ENCODE measurements at places on chromosomes 1 and 21.

DNA sequence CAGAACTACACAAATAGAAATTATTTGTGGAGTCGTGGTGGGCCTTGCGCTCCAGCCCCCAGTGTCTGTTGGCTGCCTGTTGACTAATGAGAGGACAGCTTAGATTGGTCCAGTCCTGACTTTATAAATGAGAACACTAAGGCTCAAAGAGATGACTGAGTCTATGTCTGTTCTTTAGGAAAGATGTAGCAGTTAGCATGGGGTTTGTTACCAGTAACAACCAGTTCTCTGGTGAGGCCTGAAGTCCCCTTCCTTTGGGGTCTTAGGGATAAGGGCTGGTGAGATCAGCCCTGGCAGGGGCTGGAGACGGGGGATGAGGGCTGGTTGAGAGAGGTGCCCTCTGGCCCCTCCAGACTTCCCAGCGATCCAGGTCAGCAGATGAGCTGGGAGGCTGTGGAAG is 9.1 kb downstream of the TOR3A start:
- no peak for DNase-seq

GRCh38 chr1:3789421-3790300 is 6.6 kb downstream of the LRRC47 start:
- no peak for DNase-seq

DNA sequence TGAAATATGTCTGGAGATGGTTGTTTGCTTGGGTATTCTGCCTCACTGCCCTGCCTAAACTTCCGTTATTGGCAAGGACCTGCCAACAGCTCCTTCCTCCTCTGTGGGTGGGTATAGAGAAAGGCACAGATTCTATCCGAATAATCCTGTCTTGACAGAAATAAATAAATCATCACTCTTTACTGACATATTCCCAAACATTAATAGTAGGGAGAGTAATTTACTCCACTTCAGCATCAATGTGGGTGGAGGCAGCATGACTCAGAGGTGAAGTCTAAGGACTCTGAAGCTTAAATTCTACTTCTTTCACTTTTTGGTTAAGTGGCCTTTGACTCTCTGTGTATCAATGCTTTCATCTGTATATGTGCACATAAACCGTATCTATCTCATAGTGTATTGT is 2.9 kb downstream of the CD84 start:
- DNase-seq = no peak

GRCh38 chr1:22105611-22106207 is 37.2 kb downstream of the WNT4 start:
- DNase-seq = no peak

DNA sequence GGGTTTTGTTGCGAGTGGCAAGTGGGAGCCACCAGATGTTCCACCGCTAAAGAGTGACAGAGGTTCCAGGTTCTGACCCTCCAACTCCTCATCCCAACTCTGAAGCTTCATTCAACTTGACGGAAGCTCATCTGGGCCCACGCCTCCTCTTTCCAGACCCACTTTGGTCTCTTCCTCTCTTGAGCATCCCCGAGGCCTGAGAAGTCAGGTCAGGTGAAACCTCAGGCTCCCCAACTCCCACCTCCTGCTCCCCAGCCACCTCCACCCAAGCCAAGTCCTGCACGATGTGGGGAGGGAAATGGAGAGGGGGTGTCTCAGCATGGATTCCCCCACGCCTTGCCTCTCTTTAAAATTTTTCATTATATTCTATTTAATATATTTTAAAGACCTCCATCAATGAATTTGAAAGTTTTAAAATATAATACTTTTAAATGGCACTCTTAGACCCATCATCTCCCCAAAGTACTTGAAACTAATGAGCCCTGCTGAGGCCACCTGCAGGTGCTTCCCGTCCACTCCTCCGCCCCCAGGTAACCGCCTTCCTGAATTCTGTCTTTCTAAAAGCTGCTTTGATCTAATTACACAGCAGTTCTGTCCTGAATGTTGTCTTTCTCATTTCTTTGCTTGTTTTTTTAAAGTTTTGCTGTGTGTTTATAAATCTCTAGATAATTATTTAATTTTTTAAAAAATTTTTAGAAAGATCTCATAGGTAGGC is 238.1 kb downstream of the KAZN start:
- no peak for DNase-seq

DNA sequence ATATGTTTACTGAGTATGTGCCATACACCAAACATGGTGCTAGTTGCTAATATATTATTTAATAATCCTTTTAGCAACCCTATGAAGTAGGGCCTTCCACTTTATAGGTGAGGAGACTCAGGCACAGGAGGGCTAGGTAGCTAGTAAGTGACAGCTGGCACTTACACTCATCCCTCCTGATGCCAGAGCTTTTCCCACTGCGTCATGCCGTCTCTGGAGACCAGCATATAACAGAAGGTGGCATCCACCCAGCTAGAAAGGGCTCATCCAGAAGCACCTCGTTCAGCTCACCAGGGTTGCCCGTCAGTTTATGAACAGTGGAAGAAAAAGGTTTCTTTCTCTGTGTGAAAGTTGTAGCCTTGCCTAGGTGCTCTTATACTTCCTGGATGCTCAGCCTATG is 108.9 kb downstream of the NOS1AP start:
- DNase-seq = no peak

GRCh38 chr1:185337246-185337645 is 20.2 kb upstream of the IVNS1ABP start:
- no peak for DNase-seq

Measured in activated naive CD4-positive, alpha-beta T cell (primary cell).